ENCODE measurements at places on chromosomes 11 and 22.

- DNase-seq = no peak
Observed at GRCh38 chr11:58912124-58912523, 27.2 kb upstream of the GLYATL1 start.

- DNase-seq = no peak
Observed at GRCh38 chr11:47132981-47133380, 43.7 kb downstream of the ARFGAP2 start.

DNA sequence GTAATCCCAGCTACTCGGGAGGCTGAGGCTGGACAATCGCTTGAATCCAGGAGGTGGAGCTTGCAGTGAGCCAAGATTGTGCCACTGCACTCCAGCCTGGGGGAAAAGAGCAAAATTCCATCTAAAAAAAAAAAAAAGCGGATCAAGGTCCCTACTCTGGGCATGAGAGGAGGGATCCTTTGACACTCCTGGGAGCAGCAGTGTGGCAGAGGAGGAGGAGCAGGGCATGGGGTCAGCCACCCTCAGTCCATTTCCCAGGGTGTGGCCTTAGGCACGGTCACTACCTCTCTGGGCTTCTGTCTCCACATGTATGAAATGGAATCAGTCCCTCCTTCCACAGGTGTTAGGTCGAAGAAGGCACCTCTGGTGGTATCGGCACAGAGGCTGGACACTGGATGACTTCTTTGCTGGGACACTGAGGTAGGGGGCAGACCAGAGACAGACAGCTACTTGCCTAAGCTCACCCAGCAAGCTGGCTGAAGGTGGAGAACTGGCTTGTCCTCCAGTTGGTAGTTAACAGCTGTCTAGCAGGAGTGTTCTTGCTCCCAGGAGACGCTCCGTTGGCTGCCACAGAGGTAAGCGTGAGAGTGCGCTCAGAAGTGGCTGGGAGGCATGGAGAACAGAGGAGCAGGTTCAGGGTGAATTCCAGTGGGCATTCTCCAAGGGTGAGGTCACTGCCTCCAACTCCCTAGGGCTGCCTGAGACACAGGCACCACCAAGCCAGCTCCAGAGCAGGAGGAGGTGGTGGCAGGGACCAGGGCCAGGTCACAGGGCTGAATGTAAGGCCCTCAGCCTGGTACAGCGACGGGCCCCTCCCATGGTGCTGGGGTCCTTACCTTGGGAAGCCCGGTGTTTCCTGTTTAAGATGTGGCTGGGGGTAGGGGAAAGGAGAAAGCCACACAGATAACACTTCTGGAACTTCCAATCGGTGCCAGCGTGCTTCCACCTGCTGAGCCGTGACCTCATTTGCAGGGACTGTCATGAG, 19.5 kb downstream of the TXN2 start:
- DNase-seq = peak; percentile 69

DNA sequence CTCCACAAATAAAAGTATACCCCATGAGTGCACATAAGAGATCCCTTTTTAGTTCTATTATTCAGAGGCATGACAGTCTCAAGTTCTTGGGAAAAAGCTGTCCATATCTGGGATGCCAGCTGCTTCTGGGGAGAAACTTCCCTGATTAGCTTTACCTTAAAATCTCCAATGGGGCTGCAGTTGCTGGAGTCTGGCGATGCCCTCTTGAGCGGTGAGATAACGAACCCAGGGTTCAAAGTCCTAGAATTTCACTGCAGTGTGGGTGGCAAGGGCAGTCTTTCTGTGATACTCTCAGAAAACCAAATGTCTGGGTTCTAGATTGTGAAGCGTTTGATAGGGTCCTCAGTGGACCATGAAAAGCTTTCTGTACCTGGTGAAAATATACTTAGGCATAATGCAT, 7.4 kb upstream of the PRR33 start:
- no peak for DNase-seq

GRCh38 chr22:27668828-27669797, 132.4 kb downstream of the MN1 start:
- peak; percentile 98 for DNase-seq

DNA sequence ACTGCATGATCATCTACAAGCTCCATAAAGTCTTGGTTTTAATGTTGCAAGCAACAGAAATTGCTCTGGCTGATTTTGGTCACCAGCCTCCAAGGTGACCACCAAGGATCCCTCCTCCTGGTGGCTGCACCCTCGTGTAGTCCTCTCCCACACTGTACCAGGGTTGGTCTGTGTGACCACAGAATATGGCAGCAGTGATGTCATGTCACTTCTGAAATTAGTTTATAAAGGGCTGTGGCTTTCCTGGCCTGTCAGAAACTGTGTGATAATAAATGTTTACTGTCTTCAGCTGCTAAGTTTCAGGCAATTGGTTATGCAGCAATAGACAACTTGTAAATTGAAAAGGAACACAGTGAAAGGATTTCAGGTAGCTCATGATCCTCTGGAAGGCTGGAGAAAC, 5.3 kb upstream of the PRDM11 start:
- DNase-seq = no peak

GRCh38 chr11:119344291-119345010, 2.1 kb downstream of the MFRP start:
- no peak for DNase-seq

DNA sequence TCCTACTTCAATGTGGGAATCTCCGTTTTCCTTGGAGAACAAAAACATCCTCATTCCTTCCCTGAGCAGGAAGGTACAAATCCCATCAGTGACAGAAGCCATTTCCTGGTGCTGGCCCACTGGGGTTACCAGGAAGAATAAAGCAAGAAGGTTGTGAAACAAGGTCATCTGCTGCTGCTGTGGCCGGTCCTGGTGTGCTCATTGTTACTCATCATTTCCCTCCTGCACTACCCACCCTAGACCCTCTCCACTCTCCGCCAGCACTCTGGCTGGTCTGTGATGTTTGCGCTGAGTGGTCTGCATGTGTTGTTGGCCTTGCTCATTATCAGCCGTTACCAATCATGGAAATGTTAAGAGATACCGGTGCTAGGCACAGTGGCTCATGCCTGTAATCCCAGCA, 37.0 kb downstream of the OSBP2 start:
- DNase-seq = peak; percentile 34

DNA sequence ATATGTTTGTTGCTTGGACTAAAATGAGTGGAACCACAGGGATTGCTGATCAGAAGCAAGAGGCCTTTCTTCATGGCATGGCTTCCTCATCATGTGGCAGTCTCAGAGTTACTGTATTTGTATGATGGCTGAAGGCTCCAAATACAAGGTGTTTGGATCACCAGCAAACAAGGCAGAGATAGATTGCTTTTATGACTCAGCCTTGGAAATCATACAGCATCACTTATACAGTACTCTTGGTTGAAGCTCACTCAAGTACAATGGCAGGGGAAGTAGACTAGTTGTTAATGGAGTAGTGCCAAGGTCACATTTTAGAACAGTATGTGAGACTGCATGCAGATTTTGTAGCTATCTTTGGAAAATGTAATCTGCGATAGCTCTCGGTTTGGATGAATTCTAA, 16.6 kb downstream of the CAPRIN1 start:
- DNase-seq = peak; percentile 83

GRCh38 chr11:62394825-62395538, 23.9 kb upstream of the SCGB1A1 start:
- DNase-seq = peak; percentile 90

GRCh38 chr22:43867839-43868635, 5.7 kb upstream of the SULT4A1 start:
- peak; percentile 64 for DNase-seq

DNA sequence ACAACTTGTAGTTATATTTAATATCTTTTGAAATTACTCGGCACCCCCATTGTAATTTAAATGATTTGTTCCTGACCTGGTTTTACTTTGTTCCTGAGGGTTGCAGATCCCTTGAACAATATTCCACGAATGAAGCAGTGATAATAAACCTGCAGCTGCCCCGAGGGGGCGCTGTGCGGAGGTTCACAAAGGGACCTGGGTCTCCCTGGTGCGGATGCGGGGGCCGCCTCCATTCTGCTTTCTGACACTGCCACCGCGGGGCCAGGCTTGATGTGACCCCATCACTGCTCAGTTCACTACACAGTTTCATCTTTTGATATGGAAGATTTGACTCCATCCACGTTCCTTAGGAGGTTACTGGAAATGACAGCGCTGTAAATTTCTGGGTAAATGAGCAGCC, 62.9 kb upstream of the PRODH start:
- no peak for DNase-seq

GRCh38 chr11:57417056-57417455, 9.9 kb downstream of the SLC43A3 start:
- DNase-seq = no peak

DNA sequence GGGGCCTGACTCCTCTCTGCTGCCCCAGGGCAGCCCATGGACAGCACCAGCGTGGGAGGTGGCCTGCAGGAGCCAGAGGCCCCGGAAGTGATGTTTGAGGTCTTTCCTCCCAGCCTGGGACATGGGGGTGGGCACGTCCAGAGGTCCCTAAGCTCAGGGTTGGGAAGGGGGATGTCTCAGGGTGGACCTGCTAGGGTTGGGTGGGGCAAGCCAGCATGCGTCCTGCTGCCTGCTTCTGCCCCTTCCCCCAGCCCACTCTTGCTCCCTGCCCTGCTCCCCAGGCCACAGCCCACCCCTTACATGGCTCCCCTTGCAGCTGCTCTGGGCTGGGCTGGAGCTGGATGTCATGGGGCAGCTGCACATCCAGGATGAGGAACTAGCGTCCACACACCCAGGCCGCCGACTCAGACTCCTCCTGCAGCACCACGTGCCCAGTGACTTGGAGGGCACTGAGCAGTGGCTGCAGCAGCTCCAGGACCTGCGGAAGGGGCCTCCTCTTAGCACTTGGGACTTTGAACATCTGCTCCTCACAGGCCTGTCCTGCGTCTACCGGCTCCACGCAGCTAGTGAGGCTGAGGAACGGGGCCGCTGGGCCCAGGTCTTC, 1.3 kb downstream of the FAM180B start:
- DNase-seq = no peak

DNA sequence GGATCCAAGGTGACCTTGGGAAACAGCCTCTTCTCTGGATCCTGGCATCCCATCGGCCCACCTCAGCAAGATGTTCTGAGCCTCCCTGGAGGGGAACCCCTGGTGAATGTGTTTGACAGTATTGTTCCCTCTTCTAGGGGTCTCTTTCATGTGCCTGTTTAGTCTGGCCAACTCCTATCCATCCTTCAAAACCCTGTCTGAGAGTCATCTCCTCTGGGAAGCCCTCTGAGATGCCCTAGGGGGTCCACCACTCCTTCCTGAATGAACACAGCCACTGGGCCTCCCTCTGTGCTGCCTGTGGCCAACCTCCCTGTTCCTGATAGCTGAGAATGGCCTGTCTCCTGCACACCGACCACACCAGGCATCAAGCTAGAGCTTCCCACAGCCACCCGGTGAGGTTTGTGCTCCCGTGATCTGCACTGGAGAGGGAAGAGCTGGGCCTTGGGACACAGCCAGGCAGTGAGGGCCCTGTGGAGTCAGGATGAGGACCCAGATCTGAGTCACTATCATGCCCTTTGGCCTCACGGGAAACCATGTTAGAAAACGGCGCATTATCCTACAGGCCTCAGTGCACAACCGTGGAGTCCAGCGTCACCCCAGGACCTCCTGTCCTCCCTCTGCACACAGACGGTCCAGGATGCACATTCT, 8.8 kb downstream of the WNT7B start:
- no peak for DNase-seq

- no peak for DNase-seq
Observed at GRCh38 chr11:132486060-132486459, 1046.2 kb downstream of the OPCML start.

- DNase-seq = no peak
Observed at GRCh38 chr11:112298535-112298934, 37.9 kb upstream of the PLET1 start.

GRCh38 chr11:14422814-14423182, 63.8 kb upstream of the RRAS2 start:
- DNase-seq = no peak

DNA sequence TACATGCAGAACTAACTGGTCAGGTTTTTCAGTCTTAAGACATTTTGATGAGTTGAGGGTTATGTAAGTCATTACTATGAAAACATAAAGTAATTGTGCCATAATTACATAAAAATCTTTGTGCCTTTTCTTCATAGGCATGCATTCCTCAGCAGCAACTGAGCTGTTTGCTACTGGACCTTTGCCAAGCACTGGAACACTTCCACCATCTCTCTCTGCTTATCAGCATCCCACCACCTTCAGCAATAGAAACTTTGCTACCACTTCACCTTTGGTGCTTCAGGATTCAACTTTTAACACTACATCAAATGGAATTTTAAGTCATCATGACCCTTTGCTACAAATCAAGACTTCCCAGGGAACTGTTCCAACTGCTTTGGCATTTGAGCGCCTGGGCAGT, 39.0 kb downstream of the QSER1 start:
- no peak for DNase-seq

DNA sequence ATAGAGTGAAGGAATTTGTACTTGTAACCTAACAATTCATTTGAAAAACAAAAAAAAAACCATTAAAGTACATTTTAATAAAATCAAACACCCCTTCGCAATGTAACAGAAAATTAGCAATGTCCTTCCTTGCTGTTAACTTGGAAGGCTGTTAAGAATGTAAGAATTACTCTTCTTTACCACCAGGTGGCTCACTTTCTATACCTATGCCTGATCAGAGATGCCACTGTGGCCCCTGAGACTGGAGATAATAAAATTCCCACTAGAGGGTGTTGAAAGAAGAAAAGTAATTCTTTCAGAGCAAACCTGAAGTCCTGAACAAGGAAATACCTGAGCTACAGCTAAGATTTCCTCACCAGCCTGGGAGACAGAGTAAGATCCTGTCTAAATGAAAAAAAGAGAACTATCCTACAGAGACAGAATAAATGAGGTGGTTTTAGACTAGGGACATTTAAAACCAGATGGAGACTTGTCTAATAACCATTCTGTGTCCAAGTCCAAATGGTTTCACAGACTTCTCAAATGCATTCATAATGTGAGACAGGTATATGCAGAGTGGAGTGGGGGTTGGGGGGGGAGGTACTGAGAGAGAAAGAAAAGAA, 1089.3 kb downstream of the FAM181B start:
- peak; percentile 58 for DNase-seq

DNA sequence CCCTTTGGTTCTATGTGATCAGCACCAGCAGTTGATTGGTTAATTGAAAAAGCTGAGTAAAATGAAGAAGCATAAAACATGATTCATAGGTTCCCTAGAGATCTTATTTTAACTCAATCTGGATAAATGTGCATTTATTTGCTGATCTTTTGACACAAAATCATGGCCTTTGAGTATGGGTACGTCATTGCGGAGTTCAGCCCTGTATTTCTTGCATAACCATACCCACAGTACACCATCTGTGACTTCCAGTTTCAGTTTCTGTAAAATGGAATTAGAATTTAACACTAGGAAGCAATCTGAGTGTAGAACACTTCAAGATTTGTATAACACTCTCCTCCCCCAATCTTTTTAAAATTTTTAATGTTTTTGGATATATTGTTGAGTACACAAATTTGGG, 358.2 kb downstream of the DDX10 start:
- DNase-seq = no peak

- DNase-seq = no peak
Observed at GRCh38 chr11:71223671-71224660, 28.4 kb downstream of the SHANK2 start.
